ENCODE measurements at places on chromosomes 3 and 15.

- DNase-seq = no peak
Observed at GRCh38 chr3:114597871-114598270, 304.0 kb downstream of the TIGIT start.

DNA sequence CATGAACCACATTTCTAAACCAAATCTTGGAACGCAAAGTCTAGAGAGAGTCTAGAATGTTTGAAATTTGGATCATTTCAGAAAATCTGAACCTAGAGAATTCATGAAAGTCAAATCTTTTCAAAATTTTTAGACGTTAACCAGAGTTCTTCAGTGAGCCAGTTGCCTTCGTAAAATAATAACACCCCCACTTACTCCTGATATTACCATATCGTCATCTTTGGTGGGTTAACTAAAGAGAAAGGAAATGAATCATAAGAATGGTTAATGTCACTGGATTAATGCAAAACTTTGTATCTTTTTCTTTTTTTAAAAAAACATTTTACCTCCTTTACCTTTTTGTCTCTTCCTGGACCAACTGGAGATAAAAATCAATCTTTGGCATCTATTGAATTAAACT lies 1.2 kb upstream of the ZBED2 start:
- DNase-seq = no peak

GRCh38 chr3:13080591-13080990 lies 7.4 kb upstream of the IQSEC1 start:
- DNase-seq = peak; percentile 79

- no peak for DNase-seq
Observed at GRCh38 chr3:30629746-30630145, 23.3 kb downstream of the TGFBR2 start.

GRCh38 chr3:195548006-195548405 lies 4.9 kb upstream of the PPP1R2 start:
- DNase-seq = no peak

DNA sequence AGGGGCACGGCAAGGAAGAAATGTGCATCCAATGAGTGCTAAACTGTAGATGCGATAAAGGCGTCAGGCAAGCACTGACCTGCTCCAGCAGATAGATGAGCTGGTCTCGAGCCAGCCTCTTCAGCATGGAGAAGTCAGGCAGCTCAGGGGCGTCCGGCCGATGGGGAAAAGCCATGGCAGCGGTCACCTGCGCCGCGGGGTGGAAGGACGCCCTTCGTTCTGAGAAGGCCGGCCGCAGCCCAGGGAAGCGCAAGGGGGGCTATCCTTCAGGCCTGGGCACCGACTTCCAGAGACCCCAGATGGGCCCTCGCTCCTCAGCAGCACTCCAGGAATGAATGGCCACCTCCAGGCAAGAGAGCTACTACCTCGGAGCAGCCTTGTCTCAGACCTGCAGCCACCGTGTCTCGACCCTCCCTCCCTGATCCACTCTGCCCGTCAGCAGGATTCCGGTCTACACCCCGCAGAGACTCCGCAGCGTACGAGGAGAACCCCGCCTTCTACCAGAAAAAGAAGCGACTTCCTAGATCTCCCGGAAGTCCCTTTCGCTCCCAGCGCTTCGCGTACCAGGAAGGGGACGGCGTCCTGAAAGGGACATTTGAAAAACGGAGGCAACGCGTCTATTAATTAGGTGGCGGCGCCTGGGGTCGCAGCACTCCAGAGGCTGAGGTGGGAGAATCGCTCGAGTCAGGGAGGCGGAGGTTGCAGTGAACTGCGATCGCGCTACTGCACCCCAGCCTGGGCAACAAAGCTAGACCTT lies at the start of gene VPS33B:
VPS33B (minus strand) TSS at position 520 of the 757 bp plus-strand sequence; CDS start at position 175, 345 bp downstream.
- peak; percentile 82 for DNase-seq

GRCh38 chr15:95174301-95175259 lies 943.2 kb downstream of the MCTP2 start:
- no peak for DNase-seq

GRCh38 chr3:188472336-188472735 lies 318.4 kb downstream of the LPP start:
- DNase-seq = no peak

- no peak for DNase-seq
Observed at GRCh38 chr3:149776170-149776569, 16.2 kb downstream of the ANKUB1 start.

GRCh38 chr3:111517801-111518200 lies 24.2 kb upstream of the CD96 start:
- no peak for DNase-seq

- no peak for DNase-seq
Observed at GRCh38 chr3:2992534-2992933, 117.6 kb downstream of the IL5RA start.

DNA sequence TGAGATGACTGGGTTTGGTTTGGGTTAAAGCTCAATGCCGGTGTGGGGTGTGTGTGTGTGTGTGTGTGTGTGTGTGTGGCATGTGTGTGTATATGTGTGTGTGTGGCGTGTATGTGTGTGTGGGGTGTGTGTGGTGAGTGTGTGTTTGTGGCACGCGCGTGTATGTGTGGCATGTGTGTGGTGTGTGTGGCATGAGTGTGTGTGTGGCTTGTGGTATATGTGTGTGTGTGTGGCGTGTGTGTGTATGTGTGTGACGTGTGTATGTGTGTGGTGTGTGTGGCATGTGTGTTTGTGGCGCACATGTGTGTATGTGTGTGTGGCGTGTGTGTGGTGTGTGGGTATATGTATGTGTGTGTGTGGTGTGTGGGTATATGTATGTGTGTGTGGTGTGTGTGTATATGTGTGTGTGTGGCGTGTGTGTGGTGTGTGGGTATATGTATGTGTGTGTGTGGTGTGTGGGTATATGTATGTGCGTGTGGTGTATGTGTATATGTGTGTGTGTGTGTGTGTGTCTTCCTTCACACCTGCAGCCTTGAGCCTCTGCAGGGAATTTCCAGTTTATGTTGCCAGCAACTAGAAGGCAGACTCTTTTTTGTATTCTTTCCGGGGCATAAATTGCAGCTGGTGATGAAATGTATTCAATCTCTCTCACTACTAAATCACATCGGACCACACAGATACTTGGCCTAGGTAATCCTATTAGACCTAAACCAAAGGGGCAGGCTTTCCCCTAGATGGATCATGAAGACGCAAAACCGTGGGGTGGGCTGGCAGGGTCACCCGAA lies 34.8 kb downstream of the CHRD start:
- DNase-seq = no peak

GRCh38 chr3:42725454-42725853 lies 22.9 kb upstream of the HHATL start:
- no peak for DNase-seq

GRCh38 chr3:178353006-178353694 lies 183.1 kb upstream of the KCNMB2 start:
- no peak for DNase-seq

DNA sequence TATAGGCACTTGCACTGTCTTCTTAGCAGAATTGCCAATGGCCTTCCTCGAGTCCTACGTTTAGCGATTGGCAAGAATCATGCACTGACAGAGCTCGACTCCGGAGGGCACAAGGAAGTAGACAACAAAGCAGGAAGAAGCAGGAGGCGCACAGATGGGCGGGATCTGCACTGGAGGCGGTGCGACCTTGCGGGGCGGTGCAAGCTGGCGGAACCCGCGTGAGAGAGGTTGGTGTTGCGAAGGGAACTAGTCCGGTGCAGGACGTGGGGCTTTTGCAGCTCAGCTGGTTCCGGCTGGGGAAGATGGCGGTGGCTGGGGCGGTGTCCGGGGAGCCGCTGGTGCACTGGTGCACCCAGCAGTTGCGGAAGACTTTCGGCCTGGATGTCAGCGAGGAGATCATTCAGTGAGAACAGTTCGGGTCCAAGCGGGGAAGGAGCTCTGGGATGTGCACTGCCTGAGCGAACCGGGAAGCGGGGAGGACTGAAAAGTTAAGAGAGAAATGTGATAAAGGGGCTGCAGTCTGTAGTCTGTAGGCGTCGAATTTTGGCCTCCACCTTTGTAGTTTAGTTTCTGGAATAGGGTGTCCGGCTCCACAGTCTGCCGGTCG lies at the start of gene TRIP4:
TRIP4 (plus strand) TSS at position 275 of the 607 bp plus-strand sequence; CDS start at position 303, 28 bp downstream.
- peak; percentile 94 for DNase-seq

GRCh38 chr3:107579371-107579770 lies 56.6 kb downstream of the BBX start:
- no peak for DNase-seq

DNA sequence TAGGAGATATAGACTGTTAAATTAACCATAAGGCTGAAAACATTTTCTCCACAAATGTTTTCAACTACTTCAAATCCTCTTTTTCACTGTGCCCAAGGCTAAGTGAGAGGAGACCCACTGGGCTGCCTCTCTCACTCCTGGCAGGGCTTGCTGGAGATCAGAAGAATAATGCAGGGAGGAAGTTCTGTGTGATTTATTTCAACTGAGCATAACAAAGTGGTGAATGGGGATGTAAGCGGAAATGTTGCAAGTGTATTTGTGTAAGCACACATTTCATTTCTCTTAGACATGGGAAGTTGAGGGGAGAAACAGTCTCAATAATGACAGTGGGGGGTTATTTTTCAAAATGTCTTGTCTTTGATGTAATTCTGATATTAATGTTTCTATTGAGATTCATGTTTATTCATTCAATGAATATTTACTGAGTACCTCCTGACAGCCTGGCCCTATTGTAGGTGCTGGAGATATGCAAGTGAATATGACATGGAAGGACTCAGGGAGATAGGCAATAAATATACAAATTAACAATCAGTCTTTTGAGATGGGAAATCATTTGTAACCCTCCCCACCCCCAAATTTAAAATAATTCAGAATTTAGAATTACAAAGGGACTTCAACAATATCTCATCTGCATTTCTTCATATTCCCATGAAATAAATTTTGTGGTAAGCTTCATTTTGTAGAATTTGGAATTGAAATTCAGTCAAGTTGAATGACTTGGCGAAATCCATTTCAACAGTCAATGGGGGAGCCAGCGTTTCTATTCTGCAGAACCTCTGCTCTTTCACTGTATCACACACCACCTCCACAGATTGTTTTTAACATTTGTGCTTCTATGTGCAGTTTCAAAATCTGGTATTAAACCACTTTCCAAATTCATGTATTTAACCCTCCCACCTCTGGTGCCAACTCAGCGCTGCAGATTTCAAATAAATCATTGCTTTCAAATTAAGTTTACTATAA lies 247.2 kb downstream of the SLC9A9 start:
- DNase-seq = no peak

DNA sequence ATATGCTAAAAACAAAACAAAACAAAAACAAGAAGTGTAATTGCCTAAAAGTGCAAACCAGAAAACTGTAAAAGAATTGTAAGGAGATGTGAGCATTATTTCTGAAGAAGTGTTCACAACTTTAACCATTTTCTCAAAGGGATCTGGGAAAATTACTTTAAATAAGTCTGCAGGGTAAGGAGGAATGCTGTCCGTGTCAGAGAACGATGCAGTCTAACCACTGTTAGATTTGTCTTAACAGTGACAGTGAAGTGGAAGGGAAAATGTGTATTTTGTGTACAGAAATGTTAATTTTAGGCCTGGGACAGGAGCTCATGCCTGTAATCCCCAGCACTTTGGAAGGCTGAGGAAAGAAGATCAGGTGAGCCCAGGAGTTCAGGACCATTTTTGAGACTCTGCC lies 95.7 kb downstream of the DLG1 start:
- DNase-seq = no peak

DNA sequence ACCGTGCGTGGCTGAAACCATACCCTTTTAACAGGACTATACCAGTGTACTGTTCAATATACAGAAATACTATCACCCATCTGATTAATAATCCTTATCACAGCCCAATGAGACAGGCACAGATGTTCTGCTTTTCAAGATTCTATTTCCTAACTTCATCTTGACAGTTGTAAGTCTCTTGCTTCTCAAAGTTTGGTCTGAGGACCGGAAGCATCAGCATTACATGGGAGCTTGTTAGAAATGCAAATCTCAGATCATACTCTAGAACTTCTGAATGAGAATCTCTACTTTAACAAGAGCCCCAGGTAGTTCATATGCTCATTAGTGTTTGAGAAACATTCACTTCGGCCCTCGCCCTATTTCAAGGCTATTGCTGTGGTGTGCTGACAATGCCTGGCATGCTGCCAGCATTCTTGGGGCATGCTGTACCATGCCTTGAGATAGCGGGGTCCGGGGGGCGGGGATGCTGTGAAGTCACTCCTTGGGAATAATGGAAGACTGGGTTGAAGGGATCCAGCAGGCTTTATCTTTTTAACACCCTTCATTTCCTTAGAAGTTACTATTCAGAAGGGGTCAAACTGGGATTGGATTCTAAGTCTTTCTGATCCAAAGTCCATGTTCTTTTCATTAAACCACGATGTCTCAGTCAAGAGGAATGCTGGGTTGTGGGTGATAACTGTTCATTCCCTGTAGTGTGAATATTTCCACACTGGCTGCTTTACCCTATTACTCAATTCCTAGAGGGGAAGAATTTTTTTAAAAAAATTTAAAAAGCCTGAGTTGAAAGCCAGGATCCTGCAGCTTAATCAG lies 194.7 kb downstream of the LPP start:
- DNase-seq = peak; percentile 84

GRCh38 chr3:32237670-32238452 lies 619 bp upstream of the CMTM8 start:
- peak; percentile 55 for DNase-seq

DNA sequence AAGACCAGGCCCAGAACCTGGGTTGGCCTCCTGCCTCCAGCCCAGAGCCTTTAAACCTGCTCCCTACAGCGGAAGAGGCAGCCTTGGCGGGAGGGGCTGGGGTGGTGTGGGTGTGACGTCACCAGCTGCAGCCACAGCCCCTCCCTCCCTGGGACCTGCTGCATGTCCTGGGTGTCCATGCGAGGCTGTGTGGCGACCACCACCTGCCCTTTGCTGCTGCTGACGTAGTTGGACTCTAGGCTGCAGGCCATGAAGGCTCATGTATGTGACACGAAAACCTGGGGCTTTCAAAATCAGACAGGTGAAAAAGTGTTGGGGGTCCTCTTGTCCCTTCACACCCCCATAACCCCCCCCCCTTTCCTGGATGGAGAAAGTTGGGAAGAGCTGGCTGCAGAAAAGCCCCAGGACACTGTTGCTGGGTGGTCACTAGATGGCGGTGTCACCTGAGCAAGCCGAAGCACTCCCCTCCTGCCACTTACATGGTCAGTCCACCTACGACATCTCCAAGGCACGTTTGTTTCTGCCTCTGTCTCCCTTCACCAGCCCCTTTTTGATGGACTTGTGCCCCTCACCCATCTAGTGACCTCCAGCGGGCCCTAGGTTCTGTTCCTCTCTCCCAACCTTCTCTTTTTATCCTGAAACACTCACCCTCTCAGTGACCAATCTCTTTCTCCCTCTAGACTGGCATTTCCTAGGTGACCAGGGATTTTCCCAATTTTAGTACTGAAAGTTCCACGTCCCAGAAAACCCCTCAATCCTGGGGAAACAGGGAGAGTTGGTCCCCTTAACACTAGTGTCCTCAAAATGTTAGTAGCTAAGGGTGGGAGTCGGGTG lies 35.2 kb downstream of the SLC6A20 start:
- DNase-seq = no peak
